ENCODE measurements at places on chromosomes 16 and 17. TPM values are rescaled to one million over a fixed set of nuclear protein-coding genes. Genes with fewer than 3 reads are reported as not detected.
A peak's percentile ranks its signal among the peaks of the same experiment; 100 is the strongest.

- H3K27ac ChIP-seq, result no peak overlapping the region
- DNase-seq, result peak; percentile 11
- H3K27me3 ChIP-seq, result no peaks in the 10 kb centered on the region
- H3K36me3 ChIP-seq, result peaks cover 5% of the 10 kb centered on the region
- no peaks in the 10 kb centered on the region for H3K4me1 ChIP-seq
Measured at GRCh38 chr17:8556074-8556473, 74.5 kb downstream of the MYH10 start.

DNA sequence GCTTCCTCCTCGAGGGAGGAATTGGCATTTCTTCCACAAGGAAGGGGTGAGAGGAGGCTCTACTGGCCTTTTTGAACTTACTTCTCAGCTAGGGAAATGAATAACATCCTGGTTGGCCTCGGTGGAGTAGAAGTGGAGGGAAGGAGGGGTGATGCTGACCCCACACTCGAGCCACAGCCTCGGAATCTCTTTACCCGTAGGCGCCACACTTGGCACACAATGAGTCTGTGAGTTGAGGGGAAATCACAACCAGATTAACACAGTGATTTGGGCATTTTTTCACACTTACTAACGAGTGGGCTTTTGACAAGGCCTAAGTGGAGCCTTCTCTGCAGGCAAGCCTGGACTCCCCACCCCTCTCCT is 47.3 kb upstream of the TBX2 start:
- no peak for DNase-seq
- no peak overlapping the region for H3K4me3 ChIP-seq
- no peaks in the 10 kb centered on the region for H3K4me1 ChIP-seq

DNA sequence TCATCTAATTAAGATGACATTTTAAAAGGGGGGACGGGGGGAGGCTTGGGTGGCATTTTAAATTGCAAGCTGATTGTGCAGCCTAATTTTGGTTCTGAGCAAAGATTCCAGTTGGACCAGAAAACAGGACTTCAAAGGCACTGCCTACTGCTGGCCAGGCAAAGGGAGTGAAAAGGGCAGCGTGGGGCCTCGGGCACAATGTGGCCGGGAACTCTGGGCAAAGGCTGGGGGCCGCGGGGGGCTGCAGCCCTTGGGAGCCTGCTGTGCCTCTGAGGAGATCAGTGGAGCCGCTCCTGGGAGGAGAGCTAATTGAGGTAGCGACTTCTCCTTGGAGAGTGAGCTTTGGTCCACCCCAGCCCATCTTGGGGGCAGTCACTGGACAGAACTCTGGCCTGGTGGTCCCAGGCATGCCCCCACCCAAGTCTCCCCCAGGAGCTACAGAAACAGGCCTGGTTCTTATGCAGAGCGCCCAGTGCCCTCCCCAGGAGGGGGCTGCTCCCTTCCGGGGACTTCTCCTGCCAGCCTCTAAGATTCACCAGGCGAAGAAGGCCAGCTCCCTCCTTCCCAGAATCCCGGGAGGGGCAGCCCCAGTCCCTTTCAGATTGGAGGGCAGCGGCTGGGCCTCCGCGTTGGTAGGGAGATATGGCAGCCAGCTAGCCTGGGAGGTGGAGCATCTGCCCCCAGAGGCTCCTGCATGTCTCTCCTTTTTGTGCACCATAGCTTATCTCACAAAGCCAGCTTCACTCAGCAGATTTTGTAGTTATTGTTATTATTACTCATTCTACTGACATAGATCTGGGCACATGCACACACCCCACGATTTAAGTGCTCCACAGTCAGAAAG is 115.6 kb downstream of the GNAO1 start:
- no peak overlapping the region for H3K4me3 ChIP-seq
- no peak for DNase-seq
- H3K27ac ChIP-seq, result no peak overlapping the region

DNA sequence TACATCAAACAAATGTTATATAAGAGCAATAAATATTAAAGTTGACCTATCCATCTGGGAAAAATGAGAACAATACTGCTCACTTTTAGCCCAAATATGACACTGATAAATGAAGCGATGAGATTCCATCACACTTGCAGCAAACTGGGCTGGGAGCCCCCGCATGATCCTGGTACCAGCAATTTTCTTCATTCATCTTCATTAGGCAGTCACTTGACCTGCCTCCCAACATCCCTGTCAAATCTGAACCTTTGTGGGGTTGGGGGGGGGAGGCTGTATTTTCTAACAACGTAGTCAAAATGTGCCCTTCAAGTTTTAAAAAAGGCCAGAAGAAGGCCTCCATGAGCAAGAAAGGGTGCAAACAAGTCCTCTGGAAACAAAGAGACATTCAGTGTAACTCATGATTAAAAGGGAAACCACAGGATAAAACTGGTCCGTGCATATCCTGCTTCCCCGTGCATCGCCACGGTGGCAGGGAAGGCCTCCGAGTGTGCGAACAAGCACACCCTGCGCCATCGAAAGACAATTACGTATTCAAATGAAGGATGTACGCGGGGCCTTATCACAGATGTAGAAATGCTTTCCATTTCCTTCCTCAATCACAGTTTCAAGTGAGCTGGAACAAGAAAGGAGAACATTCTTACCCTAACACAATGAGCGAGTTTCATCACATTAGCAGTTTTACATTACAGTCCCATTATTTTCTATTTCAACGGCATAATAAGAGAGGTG is 48.4 kb downstream of the TOX3 start:
- peaks cover 87% of the 10 kb centered on the region for H3K4me1 ChIP-seq
- peak overlapping the region; percentile 61 for H3K4me3 ChIP-seq
- H3K27ac ChIP-seq, result peak overlapping the region; percentile 88

DNA sequence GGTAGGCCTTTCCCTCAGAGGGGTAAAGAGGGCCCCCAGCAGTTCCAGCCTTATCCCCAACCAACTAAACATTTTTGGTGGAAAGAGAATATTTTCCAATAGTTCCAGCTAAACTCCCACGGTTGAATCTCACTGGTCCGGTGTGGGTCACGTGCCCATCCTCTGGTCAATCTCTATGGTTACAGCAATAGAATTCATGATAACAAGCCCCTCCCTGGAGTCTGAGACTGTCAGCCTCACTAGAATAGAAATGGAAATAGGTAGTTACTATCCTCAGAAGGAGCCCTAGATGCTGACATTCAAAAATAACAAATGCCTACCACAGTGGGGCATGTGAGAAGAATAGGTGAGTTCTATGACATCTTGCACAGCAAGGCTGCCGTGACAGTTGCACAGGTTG is 37.5 kb upstream of the LITAF start:
- H3K36me3 ChIP-seq, result peaks cover 19% of the 10 kb centered on the region
- H3K27ac ChIP-seq, result peak overlapping the region; percentile 26
- no peak for DNase-seq
- H3K27me3 ChIP-seq, result no peaks in the 10 kb centered on the region
- peaks cover 45% of the 10 kb centered on the region for H3K4me1 ChIP-seq

Gene SLC12A4
- 38.0 TPM for total RNA-seq

Gene SEPTIN12
- not detected for total RNA-seq

Gene SLFN14
- total RNA-seq, result not detected

All from Calu3 (cell line).